ENCODE measurements at places on chromosomes 1 and 21.

GRCh38 chr1:246254854-246255253 lies 252.2 kb downstream of the SMYD3 start:
- DNase-seq = no peak

GRCh38 chr1:228190778-228191177 lies 17.1 kb upstream of the OBSCN start:
- no peak for DNase-seq

GRCh38 chr1:211126622-211127021 lies 7.3 kb downstream of the KCNH1 start:
- DNase-seq = peak; percentile 74

DNA sequence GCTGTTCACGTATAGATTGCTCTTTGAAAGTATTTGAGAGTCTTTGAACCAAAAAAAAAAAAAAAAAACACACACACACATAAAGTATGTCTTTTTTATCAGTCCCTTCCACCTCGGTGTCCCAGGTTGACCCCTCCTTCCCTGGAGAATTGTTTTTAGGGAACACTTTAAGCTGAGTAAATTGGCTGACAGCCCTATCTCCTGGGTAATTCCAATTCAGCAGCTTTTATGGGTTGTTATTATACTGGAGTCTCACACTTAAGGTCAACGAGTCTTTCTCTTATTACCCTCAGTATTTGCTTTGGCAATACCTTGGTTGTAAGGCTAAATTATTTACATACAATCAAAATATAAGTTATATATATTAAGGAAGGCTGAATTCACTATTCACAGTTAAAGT lies 69.4 kb downstream of the SLC30A10 start:
- no peak for DNase-seq

DNA sequence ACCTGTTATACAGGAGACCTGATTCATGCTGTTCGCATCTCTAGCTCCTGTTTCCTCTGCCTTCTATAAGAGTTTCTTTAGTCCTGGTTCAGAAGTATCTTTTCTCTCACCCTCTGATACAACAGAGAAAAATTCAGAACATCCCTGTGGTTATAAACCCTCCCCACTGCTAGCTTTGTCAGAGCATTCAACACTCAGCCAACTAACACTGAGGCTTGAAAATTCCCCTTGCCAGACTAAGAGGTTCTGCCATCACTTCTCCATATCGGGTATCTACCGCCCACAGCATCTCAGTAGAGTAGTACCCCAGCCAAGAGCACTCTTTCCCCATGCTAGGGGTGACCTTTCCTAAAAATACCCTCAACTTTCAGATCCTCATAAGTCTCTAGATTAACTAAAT lies 19.6 kb upstream of the PIK3R3 start:
- peak; percentile 76 for DNase-seq

- no peak for DNase-seq
These were observed 92.9 kb downstream of the TRIM11 start for GRCh38 chr1:228313536-228314277.

- DNase-seq = no peak
These were observed 45.2 kb downstream of the FAM163A start for GRCh38 chr1:179788259-179788658.

GRCh38 chr1:23809751-23810171 lies 9.2 kb upstream of the GALE start:
- peak; percentile 45 for DNase-seq

GRCh38 chr1:22204989-22205913 lies 62.4 kb upstream of the WNT4 start:
- DNase-seq = no peak

- peak; percentile 28 for DNase-seq
These were observed 430.4 kb upstream of the CHRM3 start for GRCh38 chr1:238955934-238956333.

DNA sequence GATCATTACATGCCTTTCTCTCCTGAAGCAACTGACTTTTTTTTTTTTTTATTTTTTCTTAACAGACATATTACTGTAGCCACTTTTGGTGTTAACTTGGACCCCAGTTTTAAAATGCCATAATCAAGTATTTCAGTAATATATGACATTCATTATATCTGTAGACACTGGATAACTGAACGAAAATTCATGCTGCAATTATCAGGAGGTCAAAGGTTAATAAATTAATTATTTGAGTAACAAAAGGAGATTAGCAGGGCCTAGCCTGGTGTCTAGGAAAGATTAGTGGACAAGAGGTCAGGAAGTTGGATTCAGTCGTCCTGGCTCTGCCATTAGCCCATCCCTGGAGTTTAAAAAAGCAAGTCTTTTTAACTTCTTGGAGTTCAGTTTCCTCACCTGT lies 168.1 kb downstream of the TGFBR3 start:
- DNase-seq = no peak

GRCh38 chr1:202964791-202965410 lies 2.2 kb downstream of the CYB5R1 start:
- peak; percentile 12 for DNase-seq

Data from fibroblast of skin of abdomen (primary cell).